Activated CD4-positive, alpha-beta T cell treated with anti-CD3 and anti-CD28 coated beads for 1 hour (primary cell): ENCODE measurements at places on chromosomes 3 and 15.

GRCh38 chr15:67199391-67199790 is 55.1 kb downstream of the AAGAB start:
- DNase-seq, result no peak

GRCh38 chr3:61896251-61896650 is 334.9 kb downstream of the PTPRG start:
- no peak for DNase-seq

DNA sequence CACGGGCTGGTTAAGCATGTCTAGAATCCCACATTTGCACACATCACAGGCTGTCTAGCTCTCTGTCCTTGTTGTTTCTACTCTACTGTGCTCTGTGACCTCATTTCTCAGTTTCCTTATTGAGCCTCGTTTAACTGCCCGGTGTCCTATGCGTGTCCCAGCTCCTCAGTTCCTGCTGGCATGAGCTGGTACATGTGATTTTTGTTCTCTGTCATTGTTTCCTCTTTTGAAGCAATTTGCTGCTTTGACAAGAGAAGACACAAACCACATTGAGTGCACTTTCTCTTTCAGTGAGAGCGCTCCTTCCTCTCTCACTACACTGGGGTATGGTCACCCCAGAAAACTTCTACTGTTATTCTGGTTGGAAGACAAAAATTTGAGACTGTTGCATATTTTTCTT is 563.5 kb downstream of the PDCD6IP start:
- DNase-seq, result no peak

DNA sequence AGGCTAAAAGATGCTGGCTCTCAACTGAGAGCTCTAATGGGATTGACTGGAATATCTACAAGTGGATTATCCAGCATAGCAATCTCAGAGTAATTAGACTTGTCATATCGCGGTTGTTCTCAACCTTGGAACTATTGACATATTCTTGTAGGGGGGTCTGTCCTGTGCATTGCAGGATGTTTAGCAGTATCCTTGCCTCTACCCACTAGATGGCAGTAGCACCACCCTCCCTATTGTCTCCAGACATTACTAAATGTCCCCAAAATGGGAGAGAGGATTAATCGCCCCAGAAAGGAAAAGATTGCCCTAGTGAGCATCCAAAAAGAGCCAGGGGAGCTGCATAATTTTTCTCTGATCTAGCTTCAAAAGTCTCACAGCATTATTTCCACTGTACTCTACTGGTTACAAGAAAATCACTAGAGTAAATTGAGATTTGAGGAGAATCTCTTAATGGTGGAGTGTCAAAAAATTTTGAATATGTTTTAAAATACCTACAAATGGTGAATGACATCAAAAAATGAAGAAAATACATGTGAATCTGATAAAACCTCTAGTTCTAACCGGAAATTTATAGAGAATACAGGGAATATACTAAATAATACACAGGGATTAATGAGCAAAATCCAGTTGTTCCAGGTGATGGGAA is 388.2 kb upstream of the AGTR1 start:
- no peak for DNase-seq

GRCh38 chr15:84821501-84822021 is 4.4 kb downstream of the ALPK3 start:
- no peak for DNase-seq

DNA sequence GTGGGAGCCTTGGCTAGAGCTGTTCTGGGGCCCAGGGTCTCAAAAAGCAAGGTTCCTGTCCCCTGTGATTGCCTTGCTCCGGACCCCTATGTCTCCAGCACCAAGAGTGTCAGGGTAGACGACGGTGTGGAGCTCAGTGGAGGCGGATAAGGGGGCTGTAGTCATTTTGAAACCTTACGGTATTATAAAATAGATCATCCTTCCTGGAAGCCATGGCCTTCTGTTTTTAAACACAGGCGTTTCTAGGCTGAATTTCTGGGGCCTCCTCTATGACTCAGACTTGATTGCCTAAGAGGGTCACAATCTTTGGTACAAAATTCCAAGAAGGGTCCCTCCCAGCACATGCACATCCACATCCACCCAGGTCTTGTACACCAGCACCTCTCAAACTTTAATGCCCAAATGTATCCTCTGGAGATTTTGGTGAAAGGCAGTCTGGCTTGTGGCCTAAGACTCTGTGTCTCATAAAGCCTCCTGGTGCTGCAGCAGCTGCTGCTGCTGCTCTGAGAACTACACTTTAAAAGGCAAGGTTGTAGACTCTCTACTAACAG is 70.5 kb upstream of the XCR1 start:
- DNase-seq, result no peak

DNA sequence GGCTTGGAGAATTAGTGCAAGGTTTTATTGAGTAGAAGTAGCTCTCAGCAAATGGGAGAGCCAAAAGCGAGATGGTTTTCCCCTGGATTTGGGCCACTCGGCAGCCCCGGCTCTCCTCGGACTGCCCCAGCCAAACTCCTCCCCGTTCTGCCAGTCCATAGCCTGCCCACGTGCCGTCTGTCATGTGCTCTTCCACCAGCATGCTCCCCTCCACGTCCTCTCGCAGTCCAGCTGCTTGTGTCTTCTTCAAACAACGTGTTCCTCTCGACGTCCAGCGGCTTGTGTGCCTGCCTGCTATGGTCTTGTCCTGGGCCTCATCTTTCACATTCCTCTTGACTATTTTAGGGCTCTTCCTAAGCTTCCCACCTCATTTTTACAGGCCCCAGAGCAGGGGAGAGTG is 16.7 kb upstream of the SECISBP2L start:
- no peak for DNase-seq

DNA sequence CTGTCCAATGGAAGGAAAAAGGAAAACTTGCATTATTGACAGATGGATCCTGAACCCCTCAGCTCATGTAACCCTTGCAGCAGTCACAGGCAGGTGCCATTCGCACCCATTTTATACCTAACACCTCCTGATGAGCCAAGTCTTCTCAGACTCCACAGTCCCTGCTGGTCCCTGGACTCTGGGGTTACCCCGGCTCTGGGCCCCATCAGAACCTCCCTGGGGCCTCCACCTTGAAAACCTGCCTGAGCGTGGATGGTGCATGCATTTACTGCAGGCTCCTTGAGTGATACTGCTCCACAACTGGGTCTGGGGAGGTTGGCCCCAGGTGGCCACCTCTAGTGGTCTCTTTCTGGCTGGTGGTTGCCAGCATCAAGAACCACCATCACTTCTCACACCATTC is 15.9 kb upstream of the DOCK3 start:
- DNase-seq, result no peak

- DNase-seq, result no peak
Observed at GRCh38 chr3:16529264-16529663, 15.8 kb upstream of the RFTN1 start.

DNA sequence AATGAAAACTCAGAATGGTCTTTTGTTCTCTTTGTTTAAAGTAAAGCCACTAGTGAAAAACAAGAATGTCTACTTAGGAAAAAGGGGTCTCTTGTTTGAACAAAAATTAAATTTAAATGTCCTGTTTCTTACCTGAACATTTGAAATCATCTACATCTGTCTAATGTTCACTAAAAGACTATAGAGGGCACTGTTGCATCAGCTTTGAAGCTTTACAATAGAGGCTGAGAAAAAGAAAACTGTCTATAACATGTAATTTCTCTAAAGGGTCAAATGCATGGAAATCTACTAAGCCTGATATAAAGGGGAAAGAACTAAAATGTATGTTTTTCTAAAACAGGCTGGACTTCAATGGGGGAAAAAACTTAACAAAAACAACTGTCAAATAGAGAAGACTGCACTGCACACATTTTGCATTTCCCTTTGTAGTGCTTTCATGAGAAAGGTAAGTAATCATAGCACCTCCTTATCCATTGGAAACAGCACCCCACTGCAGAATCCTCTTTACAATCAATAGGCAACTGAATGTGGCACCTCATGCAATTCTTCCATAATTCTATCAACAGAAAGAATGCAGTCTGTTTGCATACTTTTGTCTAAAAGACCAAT is 26.3 kb downstream of the DPH6 start:
- no peak for DNase-seq

DNA sequence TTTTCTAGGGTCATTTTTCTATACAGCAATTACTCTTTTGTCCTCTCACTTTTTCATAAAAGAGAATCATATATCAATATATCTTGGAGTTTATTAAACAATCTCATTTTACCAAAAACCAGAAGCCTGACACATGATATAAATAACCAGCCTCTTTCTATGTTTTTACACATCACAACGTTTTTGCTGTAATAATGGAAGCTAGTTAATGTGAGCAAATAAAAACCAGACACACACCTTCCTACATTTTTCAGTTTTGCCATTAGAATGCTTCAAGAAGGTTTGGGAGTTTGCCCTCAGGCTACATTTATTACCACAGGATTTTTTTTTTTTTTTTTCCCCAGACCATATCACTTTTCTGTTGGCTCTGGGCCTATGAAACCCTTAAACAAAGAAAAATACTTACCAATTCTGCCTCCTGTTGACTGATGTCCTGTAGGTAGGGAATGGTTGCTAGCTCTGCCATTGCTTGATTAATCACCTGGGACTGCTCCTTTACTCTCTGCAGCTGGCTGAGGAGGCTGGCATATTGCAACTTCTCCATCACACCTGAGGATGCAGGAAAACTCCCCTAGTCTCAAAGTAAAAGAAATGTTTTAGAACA is 165.5 kb downstream of the ECT2 start:
- no peak for DNase-seq

GRCh38 chr3:185316740-185317412 is 46.1 kb upstream of the MAP3K13 start:
- DNase-seq, result no peak

- DNase-seq, result no peak
Observed at GRCh38 chr3:142604940-142605339, 8.7 kb downstream of the PLS1 start.

- no peak for DNase-seq
Observed at GRCh38 chr3:184570489-184570888, 8.9 kb downstream of the EPHB3 start.

DNA sequence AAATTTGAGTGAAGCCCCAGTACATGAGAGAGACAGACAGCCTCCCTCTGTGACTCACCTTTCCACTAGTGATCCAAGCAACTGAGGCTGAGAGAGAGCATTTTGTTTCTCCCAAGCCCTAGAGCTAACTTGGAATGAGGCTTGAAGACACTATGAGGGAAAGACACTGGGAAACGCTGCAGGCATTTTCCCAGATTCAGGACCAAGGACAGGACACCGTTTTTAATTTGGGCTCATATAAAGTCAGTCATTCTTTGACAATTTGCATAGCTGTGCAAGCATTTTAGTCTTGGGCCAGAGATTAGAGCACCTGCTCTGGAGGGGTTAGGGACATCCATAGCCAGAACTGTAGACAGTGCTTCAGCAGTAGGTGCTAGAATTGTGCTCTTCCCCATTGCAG is 249.0 kb downstream of the AGBL1 start:
- no peak for DNase-seq

DNA sequence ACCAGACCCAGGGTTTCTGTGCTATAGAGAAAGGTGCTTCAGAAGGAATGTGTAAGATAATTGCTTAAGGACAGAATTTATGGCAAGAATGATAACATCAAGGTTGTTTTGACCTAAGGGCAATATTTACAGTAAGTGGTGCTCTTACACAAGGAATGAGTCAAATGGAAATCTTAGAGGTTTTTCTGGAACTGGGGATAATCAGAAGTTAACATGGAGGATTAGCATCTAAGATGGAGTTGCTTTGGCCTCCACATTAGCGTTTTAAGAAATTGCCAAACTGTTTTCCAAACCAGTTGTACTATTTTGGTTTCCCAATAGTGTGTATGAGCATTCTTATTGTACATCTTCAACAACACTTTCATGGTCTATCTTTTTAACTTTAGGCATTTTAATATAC is 3.1 kb downstream of the WDR93 start:
- DNase-seq, result no peak

DNA sequence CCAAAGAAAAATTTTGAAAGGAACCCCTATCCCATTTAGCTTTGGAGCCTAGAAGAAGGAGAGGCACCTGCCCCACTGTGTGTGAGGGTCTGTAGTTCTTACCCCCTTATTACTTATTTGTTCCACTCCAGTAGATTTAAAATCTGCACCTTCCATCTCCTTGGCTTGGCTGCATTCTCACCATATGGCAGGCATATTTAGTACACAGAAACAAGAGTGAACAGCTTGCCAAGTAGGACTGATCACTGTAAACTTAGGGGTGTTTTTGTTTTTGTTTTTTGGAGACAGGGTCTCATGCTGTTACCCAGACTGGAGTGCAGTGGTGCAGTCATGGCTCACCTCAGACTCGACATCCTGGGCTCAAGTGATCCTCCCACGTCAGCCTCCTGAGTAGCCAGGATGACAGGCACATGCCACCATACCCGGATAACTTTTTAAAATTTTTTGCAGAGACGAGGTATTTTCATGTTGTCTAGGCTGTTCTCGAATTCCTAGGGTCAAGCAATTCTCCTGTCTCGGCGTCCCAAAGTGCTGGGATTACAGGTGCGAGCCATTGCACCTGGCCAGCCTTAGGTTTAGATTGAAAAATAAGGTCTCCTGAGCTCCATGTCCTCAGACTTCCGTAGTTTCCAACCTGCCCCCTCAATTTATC is 14.1 kb upstream of the ANXA2 start:
- no peak for DNase-seq
